Stimulated activated CD8-positive, alpha-beta memory T cell treated with anti-CD3 and anti-CD28 coated beads, Interleukin-4, amount 100 ng/mL, for 1 hour (primary cell): ENCODE measurements at places on chromosomes 7 and 10.

- DNase-seq: no peak
Observed at GRCh38 chr10:79417731-79418130, 27.7 kb downstream of the ZCCHC24 start.

GRCh38 chr10:484925-485661, 204.4 kb downstream of the DIP2C start:
- DNase-seq: no peak

DNA sequence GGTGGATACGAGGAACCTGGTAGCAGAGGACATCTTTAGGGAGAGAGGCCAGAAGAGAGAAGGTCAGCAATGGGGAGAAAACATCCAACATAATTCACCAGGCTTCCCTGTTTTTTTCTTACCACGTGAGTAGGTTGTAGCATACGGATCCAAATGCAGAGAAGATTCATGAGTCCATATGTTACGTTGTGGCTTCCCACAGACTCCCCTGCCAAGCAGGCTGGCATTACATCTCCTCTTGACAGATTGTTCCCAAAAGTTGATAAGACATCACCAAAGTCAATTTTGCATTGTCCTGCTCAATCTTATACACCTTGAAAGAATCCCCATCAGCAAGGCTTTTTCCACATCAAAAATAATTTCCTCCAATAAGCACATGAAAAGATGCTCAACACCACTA, 39.7 kb downstream of the DRGX start:
- no peak for DNase-seq

DNA sequence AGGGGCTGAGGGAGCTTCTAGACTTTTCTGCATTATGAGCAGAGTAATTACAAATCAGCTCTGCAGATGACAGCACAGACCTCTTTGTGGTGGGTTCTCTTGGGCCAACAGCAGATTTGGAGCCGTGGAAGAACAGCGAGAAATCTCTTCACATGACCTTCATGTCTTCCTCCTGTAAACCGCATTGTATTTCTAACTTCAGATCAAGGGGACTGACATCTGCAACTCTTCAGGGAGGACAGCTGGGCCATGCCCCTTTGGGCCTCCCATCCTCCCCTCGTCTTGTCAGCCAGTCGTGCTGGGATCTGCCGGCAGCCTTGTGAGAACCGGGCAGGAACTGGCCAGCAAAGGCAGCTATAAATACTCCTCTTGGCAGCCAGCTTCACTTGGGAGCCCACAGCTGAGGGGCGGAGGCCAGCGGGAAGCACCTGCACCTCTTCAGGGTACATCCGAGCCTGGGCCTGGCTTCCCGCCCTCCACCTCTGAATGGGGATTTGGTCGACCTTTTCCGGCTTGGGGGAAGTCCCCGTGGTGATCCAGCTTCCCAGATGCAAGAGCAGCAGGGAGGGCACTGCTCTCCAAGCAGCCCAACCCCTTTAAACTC, 54.7 kb downstream of the STEAP1B start:
- DNase-seq: no peak

GRCh38 chr7:35430547-35431153, 176.8 kb upstream of the TBX20 start:
- no peak for DNase-seq
